ENCODE measurements at places on chromosomes 2 and 18.

DNA sequence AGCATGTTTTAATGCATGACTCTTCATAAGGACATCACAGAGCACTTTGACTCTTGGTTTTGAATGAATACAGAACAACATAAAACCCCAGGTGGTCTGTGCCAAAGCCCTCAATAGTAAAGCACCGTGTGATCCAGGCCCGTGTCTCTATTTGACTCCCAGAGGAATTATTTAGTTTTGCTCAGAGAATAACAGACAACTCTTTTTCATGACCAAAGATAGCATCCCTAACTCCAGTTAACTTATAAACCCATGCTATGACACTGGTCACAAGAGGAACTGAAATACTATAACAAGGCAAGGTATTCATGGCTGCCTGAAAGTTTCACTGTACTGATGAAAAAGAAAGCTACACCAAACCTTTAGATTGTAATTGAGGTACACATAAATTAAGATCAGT lies 128.4 kb downstream of the IKZF2 start:
- DNase-seq, result no peak

DNA sequence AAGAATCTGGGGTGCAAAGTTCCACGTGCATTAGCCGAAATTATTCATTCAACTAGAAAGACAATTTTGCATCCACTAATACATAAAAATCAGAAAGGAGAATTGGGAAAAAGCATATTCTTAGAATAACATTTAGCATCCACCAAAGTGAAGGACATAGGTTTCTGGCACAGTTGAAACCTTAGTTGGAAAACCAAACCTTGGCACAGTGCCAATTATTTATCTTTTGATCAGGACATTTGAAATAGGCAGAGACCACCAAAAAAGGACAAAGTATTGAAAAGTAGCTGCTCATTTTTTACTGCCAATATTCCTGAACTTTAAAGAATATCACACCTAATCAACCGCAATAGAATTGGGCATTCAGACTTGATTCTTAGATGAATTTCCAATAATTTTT lies 25.5 kb upstream of the NFU1 start:
- DNase-seq, result no peak

DNA sequence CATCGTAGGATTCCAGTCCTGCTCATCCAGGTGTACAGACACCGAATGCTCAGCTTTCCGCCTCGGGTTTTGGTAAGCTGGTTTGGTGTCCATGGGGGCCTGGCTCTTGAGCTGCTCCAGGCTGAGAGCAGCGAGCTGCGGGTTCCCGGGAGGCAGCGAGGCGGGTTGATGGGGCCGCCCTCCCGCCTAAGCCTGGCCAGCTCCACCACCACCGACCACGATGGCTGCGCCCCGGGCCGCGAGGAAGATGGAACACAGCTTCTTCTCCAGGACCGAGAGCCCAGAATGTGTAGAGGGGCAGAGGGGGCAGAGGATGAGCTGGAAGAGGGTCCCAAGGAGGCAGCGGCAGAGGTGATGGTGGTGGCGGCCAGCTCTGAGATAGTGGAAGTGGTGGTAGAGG lies 64.1 kb downstream of the AKAIN1 start:
- DNase-seq, result no peak

GRCh38 chr2:128327180-128327964 lies 8.7 kb upstream of the HS6ST1 start:
- DNase-seq, result no peak

- no peak for DNase-seq
Measured at GRCh38 chr18:45628979-45629958, 14.0 kb downstream of the SLC14A2 start.

DNA sequence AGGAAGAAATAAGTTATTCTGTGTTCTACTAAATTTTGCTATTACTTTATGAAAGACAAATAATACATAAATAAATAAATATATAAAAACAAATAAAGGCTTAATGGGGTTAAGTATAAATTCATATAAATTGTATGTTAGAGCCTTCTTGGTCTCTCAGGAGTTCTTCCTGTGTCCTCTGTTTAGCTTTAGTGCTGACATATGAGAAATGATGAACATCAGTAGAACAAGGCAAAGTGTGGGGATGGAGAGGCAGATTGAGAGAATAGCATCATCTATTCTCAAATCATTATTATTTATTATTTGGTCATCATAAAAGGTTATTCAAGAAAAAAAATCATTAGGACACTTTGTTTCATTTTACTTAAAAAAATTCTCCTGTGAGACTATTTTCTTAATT lies 468.1 kb upstream of the CHST9 start:
- no peak for DNase-seq

GRCh38 chr2:43041661-43042360 lies 184.6 kb downstream of the ZFP36L2 start:
- no peak for DNase-seq
